ENCODE measurements at places on chromosomes 12 and 14. TPM values are rescaled to one million over a fixed set of nuclear protein-coding genes. Genes with fewer than 3 reads are reported as not detected.

DNA sequence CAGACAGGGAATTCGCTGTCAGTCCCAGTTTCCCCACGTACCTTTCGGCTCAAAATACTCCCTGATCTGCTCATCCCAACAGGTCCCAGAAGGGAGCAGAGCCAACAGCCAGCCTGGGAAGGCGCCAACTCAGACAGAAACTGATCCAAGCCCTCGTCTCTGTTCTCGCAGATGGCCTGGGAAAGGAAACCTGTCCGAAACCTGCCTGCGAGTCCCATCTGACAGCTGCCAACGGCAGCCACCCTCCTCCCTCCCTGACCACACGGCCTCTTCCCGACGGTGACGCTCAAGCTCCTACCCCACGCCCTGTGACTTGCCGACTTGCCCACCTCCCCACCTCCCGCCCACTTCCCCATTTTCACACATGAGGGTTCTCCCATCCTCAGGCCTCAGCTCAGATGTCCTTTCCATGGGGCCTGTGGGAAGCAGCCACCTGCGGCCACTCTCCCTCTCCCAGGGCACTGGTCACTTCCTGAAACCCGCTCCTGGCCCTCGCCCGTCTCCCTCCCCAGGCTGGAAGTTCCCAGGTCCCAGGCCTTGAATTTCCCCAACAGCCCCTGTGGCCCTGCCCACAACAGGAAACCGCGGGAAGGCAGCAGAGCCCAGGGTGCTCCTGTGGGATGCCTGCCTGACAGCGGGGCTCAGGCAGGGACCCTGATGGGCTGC lies 60.9 kb upstream of the FBRSL1 start:
- DNase-seq: no peak

- no peak for DNase-seq
Measured at GRCh38 chr12:19945559-19946435, 422.5 kb upstream of the PDE3A start.

DNA sequence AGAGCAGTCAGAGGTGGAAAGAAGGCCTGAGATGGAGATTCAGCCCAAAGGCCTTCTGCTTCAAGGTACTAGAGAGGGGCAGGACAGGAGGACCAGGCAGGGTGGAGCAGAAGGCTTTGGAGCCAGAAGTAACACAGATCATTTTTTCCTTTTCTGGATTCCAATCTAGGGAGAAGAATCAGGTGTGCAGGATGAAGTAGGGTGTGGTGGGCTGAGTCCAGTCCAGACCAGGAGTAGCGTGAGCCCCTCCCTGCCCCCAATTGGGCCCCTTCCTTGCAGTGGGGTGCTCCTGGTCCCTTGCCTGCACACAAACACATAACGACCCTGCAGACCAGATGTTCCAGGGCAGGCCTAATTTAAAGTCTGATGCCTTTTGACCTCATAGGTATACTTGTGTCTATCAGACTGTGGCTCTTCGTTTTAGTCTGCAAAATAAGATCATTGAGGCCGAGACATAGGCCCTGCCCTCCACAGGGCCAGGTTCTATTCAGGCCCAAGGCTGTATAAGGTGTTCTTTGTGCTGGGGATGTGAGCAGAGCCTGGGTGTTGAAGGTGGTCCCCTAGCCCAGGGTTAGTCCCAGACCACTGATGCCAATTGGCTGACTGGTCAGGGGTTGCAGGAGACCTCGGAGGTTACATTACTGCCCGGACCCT lies 1.0 kb upstream of the NYNRIN start:
- no peak for DNase-seq

GRCh38 chr14:92254786-92255185 lies 68.2 kb upstream of the SLC24A4 start:
- DNase-seq: no peak

The WIF1 gene
- total RNA-seq: not detected

GRCh38 chr12:85390266-85390665 lies 110.2 kb downstream of the ALX1 start:
- no peak for DNase-seq

DNA sequence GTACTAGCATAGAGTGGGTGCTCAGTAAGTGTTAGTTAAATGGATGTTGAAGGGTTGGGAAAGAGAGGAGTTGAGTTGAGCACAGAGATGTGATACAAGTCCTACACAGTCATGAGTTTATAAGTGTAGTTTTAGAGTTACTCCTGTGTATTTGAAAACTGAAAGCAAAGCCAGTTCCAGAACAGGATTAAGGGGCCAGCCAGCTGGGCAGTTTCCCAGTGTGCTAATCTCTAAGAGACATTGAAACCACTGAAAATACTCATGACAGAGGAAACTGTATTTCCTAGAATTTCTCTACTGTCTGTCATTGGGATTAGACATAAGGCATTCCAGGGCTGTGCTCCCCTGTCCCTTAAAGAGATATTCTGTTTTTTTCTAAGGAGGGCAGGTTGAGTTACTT lies 101.0 kb downstream of the DERA start:
- no peak for DNase-seq

- no peak for DNase-seq
Measured at GRCh38 chr14:70987041-70987440, 79.8 kb downstream of the PCNX1 start.

The CCDC38 gene
- total RNA-seq: not detected

DNA sequence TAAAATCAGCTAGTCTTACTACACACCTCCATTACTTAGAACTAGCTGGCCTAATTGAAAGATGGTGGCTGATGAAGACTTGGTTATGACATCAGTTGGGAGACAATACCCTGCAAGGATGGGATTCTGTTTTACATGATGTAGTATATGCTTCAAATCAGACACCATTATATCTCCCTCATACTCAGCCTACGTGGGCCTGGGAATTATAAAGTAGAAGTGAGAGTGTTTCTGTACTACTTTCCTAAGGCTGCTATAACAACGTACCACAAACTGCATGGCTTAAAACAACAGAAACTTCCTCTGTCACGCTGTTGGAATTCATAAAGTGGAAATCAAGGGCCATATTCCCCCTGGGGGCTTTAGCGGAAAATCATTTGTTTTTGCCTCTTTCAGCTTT lies 190.4 kb downstream of the PAH start:
- DNase-seq: no peak

The NCAPD2 gene
- total RNA-seq: 103 TPM

DNA sequence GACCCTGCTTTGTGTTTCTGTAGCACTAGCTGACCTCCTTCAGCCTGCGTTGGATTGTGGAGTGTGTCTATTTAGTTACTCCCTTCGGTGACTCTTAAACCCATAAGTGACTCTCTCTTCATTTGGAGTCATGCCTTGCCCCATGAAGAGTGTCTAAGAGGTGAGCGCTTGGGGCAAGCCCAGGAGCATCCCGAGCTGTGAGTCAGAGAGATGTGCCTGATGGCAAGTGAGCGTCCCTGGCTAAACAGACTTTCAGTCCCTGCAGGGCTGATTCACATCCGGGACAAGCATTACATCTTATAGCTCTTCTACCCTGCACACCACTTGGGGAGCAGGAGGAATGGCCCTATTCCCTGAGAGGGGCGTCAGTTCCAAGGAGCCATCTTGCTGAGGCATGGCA lies 24.3 kb upstream of the ATF1 start:
- no peak for DNase-seq

GRCh38 chr12:117284140-117284539 lies 77.3 kb downstream of the NOS1 start:
- DNase-seq: no peak

GRCh38 chr12:93261505-93262094 lies 116.1 kb upstream of the NUDT4 start:
- DNase-seq: no peak

DNA sequence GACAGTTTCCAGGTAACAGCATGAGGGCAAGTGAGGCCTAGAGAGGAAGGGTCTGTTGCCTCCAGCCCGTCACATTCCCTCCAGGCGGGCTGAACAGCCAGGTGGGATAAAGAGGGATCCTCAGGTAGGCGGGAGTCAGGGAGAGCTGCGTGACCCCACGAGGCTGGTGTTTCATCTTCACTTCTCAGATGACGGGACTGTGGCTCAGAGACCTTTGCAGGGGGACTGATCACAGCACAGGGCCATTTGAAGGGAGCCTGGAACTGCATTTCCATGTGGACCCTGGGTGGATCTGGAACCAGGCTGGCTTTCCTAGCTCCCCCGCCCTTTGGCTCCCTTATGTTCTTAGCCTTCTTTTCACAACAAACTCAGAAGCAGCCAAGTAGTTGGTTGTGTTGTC lies 37.4 kb downstream of the SH2B3 start:
- no peak for DNase-seq

The IL31 gene
- total RNA-seq: not detected

DNA sequence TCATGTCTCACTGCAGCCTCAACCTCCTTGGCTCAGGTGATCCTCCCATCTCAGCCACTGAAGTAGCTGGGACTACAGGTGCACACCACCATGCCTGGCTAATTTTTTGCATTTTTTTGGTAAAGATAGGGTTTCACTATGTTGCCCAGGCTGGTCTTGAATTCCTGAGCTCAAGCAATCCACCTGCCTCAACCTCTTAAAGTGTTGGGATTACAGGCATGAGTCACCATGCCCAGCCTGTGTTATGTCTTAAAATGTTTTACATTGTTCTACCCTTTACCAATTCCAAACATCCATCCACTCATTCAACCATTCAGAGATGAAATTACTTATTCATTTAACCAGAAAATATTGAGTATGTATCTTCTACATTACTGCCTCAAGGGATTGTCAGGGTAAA lies 111.6 kb upstream of the BTG1 start:
- no peak for DNase-seq

DNA sequence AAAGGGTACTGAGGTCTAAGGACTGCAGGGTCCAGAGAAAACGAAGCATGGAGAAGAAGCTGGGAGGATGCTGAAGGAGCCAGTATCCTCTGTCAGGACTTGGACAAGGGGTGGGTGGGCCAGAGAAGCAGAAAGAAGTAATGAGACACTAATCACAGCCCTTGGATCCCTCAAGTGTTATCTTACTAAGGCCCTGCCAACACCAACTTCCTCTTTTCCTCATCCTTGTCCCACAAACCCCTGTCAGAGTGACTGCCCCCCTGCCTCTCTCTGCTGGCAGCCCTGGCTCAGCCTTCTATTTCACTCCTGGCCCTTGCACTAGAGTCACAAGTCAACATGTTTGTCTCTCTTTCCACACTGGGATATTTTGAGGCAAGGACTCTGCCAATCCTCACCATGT lies 3.8 kb upstream of the ASIC1 start:
- DNase-seq: no peak

The OR6C6 gene
- total RNA-seq: not detected

DNA sequence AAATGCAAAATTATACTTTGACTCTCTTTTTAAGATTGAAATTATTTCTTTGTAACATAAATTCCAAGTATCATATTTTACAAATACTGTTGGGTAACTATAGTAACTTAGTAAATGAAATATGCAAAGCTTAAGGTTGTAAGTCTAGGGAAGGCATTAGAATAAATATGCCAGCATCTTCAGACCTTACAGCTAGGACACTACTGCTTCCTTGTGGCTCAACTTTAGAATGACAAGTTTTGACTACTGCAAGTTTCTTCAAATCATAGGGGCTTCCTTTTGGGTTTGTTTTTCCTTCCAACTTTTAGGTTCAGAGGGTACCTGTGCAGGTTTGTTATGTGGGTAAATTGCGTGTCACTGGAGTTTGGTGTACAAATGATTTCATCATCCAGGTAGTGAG lies 17.7 kb upstream of the ANP32D start:
- DNase-seq: peak; percentile 61

The SRRM4 gene
- total RNA-seq: not detected
